Activated naive CD4-positive, alpha-beta T cell treated with anti-CD3 and anti-CD28 coated beads, Interleukin-2, amount 10 ng/mL, durations not matched to agents 5 hours and 36 hours (primary cell): ENCODE measurements at places on chromosomes 4 and X. TPM values are rescaled to one million over a fixed set of nuclear protein-coding genes. Genes with fewer than 3 reads are reported as not detected.

TMEM128 gene
- total RNA-seq, result 15.6 TPM

SETD7 gene
- 7.5 TPM for total RNA-seq

ZCCHC18 gene
- 0.78 TPM for total RNA-seq

BMX gene
- not detected for total RNA-seq

TGIF2LX gene
- not detected for total RNA-seq

SLC6A14 gene
- total RNA-seq, result not detected

EGFL6 gene
- total RNA-seq, result 3.7 TPM

STATH gene
- total RNA-seq, result not detected

TMLHE gene
- total RNA-seq, result 12.2 TPM

POU4F2 gene
- not detected for total RNA-seq

FGFBP2 gene
- total RNA-seq, result 5.2 TPM

F8A3 gene
- 0.89 TPM for total RNA-seq

SYNPO2 gene
- total RNA-seq, result 0.41 TPM

TEX11 gene
- not detected for total RNA-seq

UGT2B7 gene
- total RNA-seq, result not detected

CDS1 gene
- 0.10 TPM for total RNA-seq

PLK4 gene
- total RNA-seq, result 40.8 TPM

LRAT gene
- not detected for total RNA-seq

MTMR1 gene
- 59.0 TPM for total RNA-seq

NLGN4X gene
- not detected for total RNA-seq

ARHGEF9 gene
- total RNA-seq, result 18.1 TPM

LDOC1 gene
- total RNA-seq, result 10.9 TPM

ARL13A gene
- total RNA-seq, result not detected

HHIP gene
- total RNA-seq, result not detected

MAMLD1 gene
- 6.5 TPM for total RNA-seq

CENPVL1 gene
- total RNA-seq, result not detected

SHROOM3 gene
- total RNA-seq, result not detected
